ENCODE measurements at places on chromosomes 4 and X. TPM values are rescaled to one million over a fixed set of nuclear protein-coding genes. Genes with fewer than 3 reads are reported as not detected.

DNA sequence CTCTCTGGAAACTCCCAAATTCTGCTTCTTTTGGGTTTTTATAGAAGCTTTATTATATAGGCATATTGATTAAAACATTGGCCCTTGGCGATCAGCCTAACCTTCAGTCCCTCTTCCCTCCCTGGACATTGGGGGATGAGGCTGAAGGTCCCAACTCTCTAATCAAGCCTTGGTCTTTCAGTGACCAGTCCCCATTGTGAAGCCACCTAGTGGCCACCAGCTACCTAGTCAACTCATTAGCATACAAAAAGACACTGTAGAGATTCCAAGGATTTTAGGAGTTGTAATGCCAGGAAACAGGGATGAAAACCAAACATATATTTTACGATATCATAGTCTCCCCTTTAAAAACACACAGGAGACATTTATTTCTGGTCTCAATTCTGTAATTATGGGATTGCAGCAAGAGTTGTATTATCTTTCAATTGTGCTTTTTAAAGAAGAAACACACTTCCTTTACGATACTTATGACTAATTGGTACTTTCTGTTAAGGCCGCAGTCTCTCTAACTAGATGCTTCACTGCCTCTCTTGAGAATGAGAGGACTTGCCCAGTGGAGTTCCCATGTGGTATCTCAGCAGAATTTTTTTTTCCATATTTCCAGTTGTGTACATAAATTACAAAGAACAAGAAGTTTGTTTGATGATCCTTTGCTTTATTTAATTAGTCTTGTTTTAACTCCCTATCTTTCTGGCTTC, 58.2 kb downstream of the WDR17 start:
- DNase-seq, result no peak

DNA sequence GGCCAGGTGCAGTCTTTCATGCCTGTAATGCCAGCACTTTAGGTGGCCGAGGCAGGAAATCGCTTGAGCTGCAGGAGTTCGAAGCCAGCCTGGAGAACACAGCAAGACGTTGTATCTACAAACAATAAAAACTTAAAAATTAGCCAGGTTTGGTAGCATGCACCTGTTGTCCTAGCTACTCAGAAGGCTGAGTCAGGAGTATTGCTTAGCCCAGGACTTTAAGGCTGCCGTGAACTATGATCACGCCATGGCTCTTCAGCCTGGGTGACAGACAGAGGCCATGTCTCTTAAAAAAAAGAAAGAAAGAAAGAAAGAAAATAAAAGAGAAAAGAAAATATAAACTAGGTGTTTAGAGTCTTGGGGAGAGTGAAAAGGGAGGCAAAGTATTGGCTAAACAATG, 96.4 kb upstream of the PDE5A start:
- no peak for DNase-seq

DNA sequence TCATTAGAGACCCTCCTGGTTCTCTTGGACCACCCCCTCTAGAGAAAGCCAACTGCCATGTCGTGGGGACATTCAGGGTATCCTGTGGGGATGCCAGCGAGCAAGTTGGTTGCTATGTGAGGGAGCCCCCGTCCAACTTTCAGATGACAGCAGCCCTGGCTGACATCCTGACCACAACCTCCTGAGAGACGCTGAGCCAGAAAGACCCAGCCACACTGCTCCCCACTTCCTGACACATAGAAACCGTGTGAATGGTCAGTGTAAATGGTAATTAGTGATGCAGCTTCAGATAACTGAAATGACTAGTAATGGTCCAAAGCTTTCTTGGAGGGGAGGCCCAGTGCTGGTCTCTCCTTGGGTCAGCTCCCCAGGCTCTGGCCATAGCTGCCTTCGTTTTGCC, 10.8 kb downstream of the CLCN4 start:
- DNase-seq, result no peak

- no peak for DNase-seq
These were observed 30.0 kb downstream of the BBS12 start for GRCh38 chr4:122762520-122762919.

DNA sequence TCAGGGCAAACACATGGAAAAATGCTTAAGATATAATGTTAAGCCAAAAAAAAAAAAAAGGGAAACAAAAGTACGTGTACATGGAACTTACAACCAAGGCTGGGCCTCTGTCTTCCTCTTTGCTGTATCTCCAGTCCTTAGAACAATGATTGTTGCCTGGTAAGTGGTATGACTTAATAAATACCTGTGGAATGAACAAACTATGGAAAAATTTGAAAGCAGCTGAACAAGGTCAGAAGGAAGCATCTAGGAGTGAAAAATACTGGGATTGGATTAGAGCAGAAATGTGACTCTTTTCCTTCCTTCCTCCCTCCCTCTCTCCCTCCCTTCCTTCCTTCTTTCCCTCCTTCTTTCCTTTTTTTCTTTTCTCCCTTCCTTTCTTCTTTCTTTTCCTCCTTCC, 54.2 kb upstream of the SMIM10 start:
- DNase-seq, result no peak

DNA sequence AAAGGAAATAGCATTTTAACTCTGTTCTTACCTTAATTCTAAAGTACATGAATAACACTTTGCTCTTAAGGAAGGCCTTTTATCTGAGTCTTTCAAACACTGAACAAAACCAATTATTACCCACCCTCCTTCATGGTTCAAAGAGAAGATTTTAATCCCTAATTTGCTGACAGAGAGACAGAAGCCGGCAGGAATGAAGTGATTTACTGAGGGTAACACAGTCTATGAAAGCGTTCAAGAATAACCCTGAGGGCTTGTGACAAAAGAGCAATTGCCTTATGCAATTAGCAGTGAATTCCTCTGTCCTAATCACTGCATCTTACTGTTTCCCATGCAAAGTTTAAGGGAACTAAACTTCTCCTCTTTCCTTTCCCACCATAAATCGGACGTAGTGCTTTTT, 144.1 kb downstream of the PACRGL start:
- DNase-seq, result no peak

DNA sequence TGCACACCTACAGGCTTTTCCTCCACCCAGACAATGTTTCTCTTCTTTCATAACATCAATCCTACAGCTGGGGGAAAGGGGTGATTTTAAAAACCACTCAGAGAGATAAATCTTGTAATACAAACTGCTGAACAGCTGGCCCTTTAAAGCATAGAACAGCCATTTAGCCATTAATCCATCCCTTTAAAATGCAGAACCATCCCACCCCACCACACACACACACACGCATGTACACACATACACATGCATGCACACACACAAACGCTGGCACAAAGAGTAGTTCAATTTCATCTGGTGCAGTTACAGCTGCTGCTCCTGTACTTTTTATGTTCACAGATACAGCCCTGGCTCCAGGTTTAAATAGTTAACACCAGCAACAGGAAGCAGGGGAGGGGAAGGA, 426.1 kb downstream of the MID1IP1 start:
- DNase-seq, result no peak

GRCh38 chrX:117711782-117712181, 404.8 kb downstream of the KLHL13 start:
- no peak for DNase-seq

DNA sequence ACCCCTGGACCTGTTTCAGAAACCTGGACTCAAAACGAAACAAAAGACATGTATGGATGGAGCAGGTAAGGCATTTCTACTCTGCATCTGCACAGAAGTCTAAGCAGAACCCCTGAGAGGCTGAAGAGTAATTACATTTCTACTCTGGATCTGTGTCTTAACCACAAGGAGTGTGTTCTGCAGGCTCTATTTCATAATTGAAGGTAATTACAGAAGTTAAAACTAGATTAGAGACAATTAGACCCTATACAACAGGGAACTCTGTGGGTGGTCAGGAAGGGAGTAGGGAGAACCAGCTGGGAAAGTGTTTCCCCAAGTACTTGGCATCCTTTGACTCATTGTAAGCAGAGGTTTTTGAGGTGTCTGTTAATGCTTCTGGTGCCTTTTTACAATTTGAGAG, 69.8 kb downstream of the IGSF1 start:
- DNase-seq, result no peak

GRCh38 chrX:103155201-103155600, 59.7 kb upstream of the BEX4 start:
- DNase-seq, result no peak

- no peak for DNase-seq
These were observed 17.1 kb downstream of the L1CAM start for GRCh38 chrX:153868576-153869472.

GRCh38 chrX:115038406-115038805, 21.0 kb upstream of the IL13RA2 start:
- no peak for DNase-seq

- DNase-seq, result no peak
These were observed 69.7 kb upstream of the MAMLD1 start for GRCh38 chrX:150293311-150294013.

DNA sequence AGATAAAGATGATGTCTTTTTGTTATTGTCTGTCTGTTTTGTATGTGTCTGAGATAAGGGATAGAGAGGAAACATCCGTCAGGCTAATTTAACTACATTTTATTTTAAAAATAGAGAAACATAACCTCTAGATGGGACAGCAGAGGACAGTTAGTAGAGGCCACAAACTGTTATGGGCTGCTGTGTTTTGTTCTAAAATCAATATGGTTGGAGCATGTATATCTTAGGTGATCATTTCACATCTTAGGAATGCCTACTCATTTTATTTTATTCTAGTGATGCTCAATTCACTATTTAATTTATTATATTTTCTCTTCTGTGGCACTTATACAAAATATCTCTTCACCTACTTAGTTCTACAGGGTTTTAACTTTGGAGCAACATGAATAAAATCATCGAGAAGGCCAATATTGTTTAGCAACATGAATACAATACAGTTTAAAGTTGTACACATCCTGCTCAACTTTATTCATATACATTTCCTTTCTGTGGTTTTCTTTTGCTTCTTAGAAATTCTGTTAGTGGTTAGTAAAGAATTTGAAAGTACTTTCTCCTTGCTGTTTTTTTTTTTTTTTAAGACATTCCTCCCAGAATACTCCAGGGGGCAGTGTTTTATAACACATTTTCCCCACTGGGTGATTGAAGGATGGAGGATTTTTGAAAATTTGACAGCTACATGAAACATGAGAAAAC, 392.9 kb downstream of the UNC5C start:
- DNase-seq, result no peak

- DNase-seq, result no peak
These were observed 76.7 kb upstream of the TMEM150C start for GRCh38 chr4:82638479-82638878.

- DNase-seq, result no peak
These were observed 247.8 kb upstream of the DKK2 start for GRCh38 chr4:107283587-107284559.

DNA sequence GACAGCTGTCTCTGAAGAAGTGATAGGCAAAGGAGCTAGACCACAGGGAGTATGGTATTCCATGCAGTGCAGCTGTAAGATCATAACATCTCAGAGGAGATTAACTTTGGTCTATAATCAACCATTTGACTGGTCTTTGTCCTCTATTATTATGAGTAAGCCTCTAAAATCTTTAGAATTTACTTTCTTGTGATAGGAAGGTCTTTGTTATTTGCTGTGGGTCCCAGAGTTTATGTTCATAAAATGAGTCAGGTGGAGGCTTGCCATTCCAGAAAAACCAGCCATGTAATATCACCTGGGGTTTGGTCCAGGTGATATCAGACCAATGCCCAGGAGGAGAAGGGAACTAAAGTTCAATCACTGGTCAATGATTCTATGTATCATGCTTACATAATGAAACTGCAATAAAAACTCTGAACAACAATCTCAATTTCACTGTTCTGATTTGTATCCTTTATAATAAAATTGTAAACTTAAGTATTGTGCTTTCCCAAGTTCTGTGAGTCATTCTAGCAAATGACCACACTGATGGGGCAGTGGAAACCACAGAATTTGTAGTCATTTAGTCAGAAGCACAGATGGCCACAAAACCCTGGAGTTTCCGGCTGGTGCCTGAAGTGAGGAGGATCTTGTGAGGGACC, 239.6 kb upstream of the TRAM1L1 start:
- no peak for DNase-seq

GRCh38 chr4:62204136-62204535, 1004.0 kb downstream of the ADGRL3 start:
- no peak for DNase-seq

GRCh38 chrX:12790885-12791256, 341 bp upstream of the PRPS2 start:
- DNase-seq, result no peak

- no peak for DNase-seq
These were observed 98.8 kb upstream of the CLNK start for GRCh38 chr4:10783351-10783750.

DNA sequence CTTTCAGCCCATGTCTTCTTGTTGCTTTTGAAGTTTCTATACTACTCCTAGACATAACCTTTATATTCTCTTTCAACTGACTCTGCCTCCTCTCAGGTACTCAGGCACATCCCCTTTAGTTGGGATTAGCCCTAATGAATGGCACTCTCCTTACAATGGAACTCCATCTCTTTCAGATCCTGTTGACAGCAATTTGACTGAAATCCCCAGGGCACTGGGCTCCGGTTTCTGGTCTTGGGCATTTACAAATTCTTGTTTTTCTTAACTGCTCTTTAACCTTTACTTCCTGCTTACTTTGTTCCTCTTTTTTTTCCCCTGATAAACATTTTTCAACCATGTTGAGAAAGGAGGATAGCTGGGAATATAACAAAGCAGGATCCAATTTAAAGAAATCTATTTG, 68.9 kb downstream of the ENOX2 start:
- DNase-seq, result no peak

DNA sequence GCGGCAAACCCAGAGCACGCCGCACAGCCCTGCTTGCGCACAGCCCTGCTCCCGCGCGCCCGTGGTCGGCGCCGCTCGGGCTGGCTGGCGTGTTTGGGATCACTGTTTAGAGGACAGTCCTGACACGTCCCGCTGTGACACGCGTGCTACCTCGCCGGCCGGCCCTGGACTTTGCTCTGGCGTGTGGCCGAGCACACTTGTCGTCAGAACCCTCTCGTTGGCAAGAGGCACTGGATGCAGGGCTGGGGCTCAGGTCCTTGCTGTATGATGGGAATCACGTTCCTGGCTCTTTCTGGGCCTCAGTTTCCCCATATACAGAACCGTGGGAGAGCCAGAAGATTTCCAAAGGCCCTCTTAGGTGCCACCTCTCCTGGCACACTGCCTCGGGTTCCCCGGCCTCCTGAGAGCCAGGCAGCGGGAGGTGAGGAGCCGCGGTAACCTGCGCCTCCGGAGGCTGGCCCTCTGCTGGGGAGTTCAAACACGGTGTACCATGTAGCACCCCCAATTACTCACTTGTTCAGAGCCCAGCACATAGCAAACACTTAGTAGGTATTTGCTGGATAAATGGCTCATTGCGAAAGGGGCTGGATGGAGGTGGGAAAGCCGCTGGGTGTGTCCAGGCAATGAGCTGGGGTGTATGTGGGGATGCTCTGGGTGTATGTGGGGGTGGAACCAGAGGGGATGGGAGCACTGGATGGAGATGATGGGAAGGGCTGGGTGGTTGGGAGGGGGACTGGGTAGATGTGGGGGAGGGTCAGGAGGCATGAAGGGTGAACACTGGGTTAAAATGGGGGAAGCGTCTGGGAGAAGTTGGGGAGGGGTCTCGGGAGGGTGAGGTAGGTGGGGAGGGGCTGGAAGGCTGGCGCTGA, 76.6 kb downstream of the HTRA3 start:
- DNase-seq, result no peak

- no peak for DNase-seq
These were observed 580.2 kb downstream of the INPP4B start for GRCh38 chr4:142265946-142266345.

Gene NR3C2
- 23.9 TPM for polyA plus RNA-seq

Gene ENPEP
- 29.6 TPM for polyA plus RNA-seq

Gene SH2D1A
- 0.17 TPM for polyA plus RNA-seq

Gene SORCS2
- 9.5 TPM for polyA plus RNA-seq

Gene TMPRSS11B
- polyA plus RNA-seq, result not detected

Gene TECRL
- polyA plus RNA-seq, result not detected

Gene HELT
- not detected for polyA plus RNA-seq

Gene CTAG1A
- not detected for polyA plus RNA-seq
